ENCODE measurements at places on chromosomes 2 and 18.

DNA sequence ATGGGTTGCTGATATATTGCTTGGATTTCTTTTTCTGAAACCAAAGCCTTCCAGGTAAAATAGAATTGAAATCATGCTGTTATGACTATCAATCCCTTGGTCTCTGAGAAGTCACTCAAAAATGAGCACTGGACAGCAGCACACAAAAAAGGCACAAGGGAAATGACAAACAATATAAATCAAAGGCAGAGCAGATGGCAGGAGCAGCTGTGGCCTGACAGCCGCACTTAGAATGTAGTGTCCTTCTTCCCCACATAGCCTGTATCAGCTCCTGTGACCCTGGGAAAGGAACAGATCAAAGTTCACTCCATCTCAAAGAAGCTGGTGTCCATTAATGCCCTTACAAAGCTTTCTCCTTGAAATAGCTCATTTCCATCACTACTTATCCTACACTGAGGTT lies 326.7 kb downstream of the SUCLG1 start:
- no peak for DNase-seq

- DNase-seq = no peak
Measured at GRCh38 chr2:8568543-8569302, 113.1 kb upstream of the ID2 start.

GRCh38 chr2:16466133-16466820 lies 199.4 kb downstream of the CYRIA start:
- DNase-seq = no peak

DNA sequence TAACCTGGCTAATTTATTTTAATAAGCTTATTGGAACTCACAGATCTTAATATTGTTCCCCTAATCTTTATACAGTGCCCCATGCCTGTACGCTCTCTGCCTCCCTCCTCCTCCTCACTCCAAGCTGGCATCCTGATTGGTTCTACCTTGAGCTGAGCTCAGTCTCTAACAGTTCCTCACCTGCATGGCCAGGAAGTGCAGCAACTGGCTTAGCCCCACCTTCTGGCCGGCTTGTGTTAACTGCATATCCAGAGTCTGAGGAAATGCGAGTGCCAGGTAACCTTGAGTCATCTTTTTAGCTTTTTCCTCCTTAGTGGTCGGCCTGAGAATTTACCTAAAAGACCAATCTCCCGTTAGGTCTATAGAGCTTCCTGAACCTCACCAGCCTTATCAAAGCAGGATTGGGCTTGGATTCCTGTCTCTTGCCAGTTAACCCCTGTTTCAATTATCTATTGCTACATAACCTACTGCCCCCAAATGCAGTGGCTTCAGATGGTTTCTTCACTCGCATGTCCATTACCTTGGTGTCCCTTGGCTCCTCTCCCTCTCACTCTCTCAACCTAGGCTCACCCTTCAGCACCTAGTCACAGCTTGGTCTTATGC lies 89.5 kb upstream of the STK39 start:
- peak; percentile 50 for DNase-seq

DNA sequence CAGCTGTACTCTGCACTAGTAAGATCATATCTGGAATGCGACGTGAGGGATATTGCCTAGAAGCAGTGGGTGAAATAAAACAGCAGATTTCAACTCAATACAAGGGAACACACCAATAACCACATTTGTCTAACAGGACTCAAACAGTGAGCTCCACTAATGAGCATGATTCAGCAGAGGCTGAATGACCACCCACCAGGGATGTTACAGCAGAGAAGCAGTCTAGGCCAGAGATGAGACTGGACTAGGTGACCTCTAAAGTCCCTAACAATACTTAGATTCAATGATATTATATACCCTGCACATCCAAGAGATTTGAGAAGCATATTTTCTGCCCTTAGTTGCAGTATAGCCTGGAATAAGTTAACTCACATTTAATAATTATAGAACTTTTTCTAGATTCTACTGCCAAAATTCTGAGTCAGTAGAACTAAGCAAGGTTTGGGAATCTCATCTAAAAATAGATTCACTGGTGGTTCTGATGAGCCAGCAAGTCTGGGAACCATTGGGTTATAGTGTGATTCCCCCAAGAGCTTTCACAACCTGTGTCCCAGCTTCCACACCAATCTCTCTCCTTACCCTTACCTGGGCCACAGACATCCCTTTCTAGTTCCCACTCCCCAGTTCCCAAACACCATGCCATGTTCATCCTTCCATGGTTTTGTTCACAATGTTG lies 6.3 kb downstream of the THOC1 start:
- DNase-seq = no peak

- DNase-seq = no peak
Measured at GRCh38 chr2:14535156-14535555, 97.4 kb upstream of the LRATD1 start.

DNA sequence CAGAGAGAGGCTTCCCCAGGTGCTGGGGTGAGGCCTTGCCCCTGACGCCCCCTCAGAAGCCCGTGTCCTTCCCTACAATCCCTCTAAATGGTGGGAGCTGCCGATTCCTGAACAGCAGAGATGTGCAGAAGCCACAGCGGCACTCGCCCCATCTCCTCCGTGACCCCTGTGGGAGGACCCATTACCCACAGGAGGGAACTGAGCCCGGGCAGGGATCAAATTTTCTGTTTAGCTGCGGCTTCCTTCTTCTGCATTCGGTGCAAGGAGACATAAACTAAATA lies 181.2 kb upstream of the RAB6C start:
- DNase-seq = no peak

DNA sequence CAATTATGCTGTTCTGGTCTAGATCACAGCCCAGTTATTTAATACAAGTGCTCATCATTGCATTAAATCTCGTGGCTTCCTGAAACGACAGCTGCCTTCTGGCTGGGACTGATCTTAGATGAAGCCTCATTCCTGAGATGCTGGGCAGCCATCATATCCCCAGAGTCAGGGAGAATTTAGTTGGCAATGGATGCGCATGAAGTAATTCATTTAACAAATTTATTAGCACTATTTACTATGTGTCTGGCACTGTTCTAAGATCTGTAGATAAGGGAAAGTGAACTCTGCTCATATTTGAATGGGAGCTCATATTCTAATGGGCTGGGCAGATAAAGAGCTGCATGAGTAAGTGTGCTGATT lies 244.7 kb downstream of the KCNS3 start:
- DNase-seq = no peak

- no peak for DNase-seq
Measured at GRCh38 chr2:166671235-166671634, 177.2 kb upstream of the SCN7A start.

DNA sequence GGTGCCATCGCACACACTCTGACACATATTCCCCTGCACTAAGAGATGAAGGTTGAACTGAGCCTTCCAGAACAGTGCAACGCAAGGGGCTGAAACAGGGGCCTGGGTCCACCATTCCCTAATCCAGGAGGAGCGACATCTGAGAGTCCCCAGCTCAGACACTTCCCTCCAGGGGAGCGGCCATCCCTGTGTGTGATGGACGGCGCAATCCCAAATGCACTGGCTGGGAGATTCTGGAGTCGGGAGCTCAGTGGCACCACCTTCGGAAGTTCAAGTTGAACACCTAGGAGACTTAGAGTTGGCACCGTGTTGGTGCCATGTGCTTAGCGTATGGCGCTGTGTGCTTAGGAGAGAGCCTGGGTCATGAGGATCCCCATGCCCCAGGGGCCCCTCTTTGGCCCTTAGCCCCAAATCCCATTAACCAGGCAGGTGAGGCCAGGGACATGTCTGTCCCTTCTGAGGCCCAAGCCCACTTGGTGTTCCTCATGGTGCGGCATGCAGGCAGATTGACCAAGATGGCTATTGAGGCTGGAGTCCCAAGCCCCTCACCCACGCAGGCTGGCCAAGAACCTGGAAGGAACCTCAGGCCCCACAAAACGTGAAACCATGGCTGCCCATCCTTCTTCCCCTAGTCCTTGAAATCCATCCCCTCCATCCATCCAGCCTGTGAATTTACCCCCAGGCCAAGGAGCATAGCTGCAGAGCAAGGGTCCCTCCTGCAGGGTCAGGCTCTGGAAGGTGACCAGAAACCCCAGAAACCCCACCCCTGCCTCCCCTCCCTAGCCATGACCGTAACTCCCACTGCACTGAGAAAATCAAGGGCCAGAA lies 114.1 kb upstream of the OTOS start:
- DNase-seq = no peak

GRCh38 chr2:121359170-121359569 lies 74.2 kb upstream of the TFCP2L1 start:
- DNase-seq = no peak

DNA sequence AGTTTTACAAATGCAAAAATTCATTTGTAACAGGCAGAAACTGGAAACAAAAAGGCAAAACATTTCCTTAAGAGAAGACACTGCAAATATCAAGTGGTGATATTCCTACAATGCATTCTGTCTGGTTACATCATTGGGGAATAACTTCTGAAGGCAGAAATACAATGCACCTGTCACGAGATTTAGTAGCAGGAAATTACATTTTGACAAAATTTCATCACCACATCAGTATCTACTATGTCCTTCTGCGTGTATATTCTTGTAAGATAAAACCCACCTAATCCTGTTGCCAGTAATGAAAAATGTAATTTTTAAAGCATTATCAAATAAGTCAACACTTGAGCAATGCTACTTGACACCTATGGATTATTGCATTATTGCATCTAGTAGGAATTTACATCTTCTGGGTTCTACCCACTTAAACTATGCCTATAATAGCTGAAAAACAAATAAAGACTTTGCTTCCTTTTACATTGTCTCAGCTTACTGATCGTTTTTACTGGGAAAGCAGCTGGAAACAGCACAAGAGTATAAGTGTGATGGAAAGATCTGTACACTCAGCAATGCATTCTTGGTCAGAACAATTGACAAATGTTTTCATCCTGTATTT lies 59.5 kb downstream of the IRS1 start:
- no peak for DNase-seq

- no peak for DNase-seq
Measured at GRCh38 chr18:48044944-48045343, 114.5 kb upstream of the SMAD2 start.

GRCh38 chr2:2806711-2807110 lies 475.6 kb upstream of the MYT1L start:
- no peak for DNase-seq

DNA sequence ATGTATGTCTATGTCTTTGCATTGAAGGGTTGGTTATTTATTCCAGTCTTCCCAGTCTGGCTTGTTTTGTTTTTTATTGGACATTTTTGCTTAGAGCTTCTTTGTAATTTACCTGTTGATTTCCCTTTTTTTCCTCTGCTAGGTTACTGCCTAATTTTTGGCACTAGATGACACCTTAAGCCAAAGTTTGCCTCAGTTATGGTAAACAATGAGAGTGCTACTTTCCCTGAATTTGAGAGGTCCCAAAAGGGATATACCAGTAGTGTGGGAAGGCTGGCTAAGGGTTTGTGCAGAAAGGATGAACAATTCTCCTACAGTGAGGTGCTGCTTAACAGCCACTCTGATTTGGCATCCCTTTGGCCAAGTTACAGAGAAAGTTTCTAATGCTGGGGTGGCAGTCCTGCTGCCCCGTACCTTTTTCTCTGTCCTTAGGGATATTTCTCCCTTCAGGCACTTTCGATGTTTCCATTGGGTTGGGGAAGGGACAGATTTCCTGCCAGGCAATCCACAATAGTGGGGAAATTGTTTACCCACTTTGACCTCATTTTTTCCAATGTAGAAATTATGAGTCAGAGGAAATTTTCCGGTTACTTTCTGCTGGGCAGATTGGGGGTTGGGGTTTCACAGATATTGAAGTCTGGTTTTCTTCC lies 354.9 kb downstream of the PTPRM start:
- no peak for DNase-seq

GRCh38 chr2:64296695-64297346 lies 152.6 kb upstream of the PELI1 start:
- DNase-seq = no peak

DNA sequence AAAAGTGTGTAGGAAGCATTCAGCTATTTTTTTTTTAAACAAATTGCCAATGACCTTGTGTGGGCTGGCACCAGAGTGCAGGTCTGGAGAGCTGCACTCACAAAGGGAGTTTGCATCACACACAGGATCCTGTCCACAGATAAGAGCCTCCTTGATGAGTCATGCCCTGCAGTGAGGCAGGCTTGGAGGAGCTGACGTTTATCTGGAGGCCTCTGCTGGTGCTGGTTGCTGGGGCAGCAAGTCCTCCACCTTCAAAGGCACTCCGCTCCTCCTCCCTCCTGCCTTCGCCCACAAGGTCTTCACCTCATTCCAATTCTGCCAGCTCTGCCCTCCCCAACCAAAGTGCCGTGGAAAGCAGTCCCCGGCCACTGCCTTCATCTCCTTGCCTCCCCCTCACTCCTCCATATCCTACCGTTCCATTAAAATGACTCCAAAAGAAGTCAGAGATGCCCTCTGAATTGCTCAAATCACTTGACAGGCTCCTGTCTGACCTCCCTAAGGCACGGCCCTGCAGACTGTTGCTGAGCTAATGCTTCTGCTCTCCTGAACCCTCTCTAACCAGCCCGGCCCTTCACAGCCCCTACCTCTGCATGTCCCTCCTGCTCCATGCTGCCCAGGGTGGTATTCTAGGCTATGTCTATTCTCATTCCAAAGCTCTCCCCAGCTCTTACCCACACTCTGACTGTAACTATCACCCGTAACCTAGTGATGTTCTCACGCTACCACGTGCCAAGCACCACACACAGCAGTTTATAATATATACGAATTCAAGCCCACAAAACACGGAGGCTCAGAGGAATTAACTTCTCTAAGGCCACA lies 30.9 kb downstream of the LONRF2 start:
- peak; percentile 94 for DNase-seq

- DNase-seq = no peak
Measured at GRCh38 chr2:133525613-133526529, 42.4 kb downstream of the NCKAP5 start.

- no peak for DNase-seq
Measured at GRCh38 chr2:166513952-166514351, 19.9 kb upstream of the SCN7A start.

GRCh38 chr18:36451454-36452251 lies 154.1 kb downstream of the FHOD3 start:
- DNase-seq = no peak

DNA sequence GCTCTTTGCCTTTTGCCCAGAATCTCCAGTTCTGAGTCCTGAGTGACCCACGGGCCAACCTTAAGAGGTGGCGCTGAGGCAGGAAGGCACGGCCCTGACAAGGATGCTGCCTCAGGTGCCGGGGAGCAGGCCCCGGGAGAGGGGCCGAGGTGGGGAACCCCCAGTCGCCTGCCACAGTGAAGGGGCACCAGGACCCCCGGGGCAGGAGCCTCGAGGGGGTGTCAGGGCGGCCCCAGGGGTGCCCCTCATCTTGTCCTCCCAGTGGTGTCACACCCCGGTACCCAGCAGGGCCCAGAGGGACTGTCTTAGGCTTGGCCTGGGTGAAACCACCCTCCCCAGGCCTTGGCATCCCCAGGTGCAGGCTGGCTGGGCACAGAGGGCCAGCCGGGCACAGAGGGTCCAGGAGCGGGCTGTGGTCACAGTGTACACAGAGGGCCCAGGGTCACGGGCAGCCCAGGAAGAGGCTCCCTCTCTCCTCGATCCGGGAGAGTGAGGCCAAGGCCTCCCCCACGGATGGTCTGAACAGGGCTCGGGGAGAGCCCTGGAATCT lies 1.0 kb downstream of the PDCD1 start:
- no peak for DNase-seq

All from activated CD4-positive, alpha-beta T cell treated with anti-CD3 and anti-CD28 coated beads, Interleukin-2, amount 50 U/mL, for 16 hours (primary cell).